ENCODE measurements at places on chromosomes 6 and 20.

- DNase-seq, result no peak
Measured at GRCh38 chr6:40442591-40442990, 144.6 kb downstream of the LRFN2 start.

DNA sequence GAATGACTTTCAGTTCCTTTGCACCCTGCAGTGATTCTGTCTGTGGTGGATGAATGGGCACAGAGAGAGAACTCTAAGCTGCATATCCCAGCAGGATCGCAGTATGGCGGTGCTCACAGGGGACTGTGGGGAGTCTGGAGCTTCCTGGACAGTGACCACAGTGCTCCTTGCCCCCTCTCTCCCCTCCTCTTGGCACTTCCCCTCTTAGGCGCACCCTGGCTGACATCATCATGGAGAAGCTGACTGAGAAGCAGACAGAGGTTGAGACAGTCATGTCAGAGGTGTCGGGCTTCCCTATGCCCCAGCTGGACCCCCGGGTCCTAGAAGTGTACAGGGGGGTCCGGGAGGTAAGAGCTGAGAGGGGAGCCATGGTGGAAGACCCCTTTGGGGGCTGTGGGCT, 8.6 kb downstream of the BYSL start:
- no peak for DNase-seq

GRCh38 chr6:41451039-41451438, 95.1 kb upstream of the FOXP4 start:
- no peak for DNase-seq

GRCh38 chr6:7238900-7239589, 74.0 kb downstream of the SSR1 start:
- peak; percentile 71 for DNase-seq

- DNase-seq, result no peak
Measured at GRCh38 chr6:75745404-75745803, 3.6 kb upstream of the MYO6 start.

- no peak for DNase-seq
Measured at GRCh38 chr20:3783511-3784195, 2.4 kb upstream of the SPEF1 start.

GRCh38 chr6:106290032-106290431, 35.5 kb downstream of the ATG5 start:
- no peak for DNase-seq

DNA sequence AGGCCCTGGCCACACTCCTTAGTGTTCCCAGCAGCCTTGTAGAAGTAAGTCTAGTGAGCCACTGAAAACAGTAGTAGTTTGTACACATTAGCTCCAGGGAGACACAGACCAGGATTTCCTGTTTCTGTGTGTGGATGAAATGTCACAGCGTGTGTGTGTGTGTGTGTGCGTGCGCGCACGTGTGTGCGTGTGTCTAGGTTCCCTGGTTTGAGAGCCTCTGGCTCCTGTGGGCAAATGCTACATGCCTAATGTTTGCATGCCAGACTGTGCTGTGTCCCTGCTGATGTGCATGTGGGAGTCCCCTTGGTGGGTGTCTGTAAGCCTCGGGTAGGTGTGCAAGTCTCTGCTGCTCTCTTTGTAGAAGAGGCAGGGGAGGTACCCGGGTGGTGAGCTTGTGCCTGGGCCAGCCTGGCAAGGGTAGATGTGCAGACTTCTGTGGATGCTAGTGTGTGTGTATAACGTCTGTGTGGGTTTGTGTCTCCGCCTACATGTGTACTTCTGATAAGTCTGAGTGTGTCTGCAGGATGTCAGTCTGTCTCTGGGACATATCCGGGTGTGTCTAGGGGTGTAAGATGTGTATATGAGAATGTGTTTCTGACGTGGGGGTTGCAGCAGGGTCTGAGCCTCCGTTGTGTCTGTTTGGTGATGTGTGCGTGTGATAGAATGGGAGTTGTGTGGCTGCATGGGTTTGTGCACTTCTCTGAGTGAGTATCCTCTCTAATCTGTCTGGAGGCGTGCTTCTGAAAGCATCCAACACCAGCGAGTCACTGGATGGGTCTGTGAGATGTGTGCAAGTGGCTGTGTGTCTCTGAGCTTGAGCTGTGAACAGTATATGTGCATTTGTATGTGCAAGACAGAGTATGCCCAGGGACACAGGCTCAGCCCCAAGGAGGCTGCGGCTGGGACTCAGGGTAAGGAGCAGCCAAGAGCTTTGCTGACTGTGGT, 19.0 kb upstream of the TLDC2 start:
- DNase-seq, result no peak

- no peak for DNase-seq
Measured at GRCh38 chr20:33408716-33409654, 7.7 kb upstream of the CDK5RAP1 start.

DNA sequence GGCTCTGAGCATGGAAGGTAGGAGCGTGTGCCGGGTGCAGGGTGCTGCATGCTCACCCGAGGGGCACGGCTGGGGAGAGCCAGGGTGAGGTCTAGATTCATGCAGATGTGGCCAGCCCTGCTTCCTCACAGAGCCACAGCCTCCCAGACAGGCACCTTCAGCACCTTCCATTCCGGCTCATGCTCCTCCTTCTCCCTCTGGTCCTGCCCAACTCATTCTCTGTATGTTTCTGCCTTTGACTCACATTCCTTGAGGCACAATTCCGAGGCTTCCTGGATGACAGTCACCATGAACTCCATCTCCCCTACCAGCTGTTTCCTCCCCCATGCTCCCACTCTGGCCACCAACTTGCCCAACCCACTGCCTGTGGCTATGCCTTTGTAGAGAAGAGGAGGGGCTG, 35.4 kb downstream of the DACT2 start:
- no peak for DNase-seq

DNA sequence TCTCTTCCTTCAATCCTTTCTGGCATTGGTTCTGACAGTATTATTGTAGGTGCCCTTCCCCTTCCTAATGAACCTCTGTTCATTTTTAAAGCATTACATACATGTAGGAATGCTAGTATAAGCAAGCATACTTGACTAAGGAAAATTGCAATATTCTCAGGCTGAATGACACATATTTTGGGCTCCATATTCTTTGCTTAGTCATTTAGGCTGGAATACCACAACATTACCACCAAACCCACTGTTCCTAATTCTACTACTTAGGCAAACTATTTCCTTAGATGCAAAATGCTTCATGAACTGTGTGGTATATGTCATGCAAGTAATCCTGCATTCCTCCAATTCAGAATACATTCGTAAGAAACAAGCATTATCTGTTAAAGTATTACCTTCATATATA, 113.9 kb downstream of the PRDM1 start:
- no peak for DNase-seq

GRCh38 chr20:2967841-2968240, 75.6 kb upstream of the GNRH2 start:
- DNase-seq, result no peak

DNA sequence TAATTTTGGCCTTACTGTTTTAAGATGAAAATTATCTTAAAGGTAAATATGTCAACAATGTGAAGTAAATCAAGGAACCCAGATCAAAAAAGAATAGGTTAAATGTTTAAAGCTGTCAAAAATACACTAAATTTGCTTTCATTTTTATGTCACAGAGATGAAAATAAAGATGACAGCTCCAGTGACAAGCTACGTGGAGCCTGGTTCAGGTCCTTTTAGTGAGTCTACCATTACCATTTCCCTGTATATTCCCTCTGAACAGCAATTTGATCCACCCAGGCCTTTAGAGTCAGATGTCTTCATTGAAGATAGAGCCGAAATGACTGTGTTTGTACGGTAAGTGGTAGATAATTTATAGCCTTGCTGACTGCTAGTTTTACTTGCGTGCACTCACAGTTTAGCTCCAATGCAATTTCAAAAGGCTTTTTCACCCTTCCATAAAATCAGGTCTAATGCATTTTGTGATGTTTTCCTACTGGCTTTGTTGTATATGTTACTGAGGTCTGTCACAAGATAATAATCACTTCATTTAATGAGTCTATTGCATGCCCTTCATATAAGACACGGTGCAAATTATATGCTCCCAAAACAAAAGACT, 1.9 kb downstream of the HEBP2 start:
- no peak for DNase-seq

DNA sequence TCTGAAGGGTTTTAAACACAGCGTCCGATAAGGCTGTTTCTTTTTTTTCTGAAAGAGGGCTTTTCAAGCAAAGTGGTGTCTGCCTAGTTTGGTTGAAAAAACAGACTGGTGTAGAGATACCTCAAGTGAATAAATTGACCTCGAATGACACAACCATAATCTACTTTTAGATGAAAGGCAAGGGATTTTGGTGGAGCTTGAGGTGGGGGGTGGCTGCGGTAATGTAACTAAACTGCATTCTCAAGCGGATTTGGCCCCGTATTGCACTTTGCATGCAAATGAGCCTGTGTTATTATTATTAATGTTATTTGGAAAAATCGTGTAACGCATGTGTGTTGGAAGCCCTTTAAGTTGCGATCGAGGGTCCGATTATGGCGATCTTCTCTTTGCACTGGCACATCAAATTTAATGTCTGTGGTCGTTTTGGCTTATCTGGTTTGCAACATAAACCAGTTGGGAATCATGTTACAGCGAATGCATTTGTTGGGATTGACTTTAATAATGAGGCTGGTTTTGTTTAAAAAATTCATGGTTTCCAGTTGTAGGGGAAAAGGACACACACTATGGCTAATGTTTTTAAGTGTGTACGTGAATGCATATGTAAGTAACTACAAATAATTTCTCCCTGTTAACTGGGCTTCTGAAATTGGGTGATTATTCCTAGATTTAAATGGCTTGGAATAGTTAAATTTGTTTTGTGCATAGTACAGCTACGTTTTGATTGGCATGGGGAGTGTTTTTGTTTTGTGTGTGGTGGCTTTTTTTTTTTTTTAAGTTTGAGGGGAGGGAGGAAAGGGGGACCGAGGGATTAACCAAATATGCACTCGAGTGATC, 1.0 kb downstream of the JARID2 start:
- no peak for DNase-seq

DNA sequence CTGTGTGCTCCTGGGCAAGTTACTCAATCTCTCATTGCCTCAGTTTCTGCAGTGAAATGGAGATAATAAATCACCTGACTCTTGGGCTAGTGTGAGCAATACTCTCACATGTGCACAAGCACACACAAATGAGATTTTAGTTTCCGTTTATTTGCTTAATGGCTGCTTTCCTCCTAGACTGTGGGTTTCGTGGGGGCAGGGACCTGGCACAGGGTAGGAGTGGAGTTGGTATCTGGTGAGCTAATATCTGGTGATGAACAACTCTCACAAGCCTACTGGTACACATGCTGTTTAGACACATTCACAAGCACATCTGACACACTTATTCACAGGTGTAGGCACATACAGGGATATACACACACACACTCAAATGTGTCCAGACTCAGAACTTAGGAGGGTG, 73.8 kb downstream of the TOX2 start:
- peak; percentile 21 for DNase-seq
